Urinary bladder (tissue), 4 donors: ENCODE measurements at places on chromosomes 7 and 10. TPM values are rescaled to one million over a fixed set of nuclear protein-coding genes. Genes with fewer than 3 reads are reported as not detected.

DNA sequence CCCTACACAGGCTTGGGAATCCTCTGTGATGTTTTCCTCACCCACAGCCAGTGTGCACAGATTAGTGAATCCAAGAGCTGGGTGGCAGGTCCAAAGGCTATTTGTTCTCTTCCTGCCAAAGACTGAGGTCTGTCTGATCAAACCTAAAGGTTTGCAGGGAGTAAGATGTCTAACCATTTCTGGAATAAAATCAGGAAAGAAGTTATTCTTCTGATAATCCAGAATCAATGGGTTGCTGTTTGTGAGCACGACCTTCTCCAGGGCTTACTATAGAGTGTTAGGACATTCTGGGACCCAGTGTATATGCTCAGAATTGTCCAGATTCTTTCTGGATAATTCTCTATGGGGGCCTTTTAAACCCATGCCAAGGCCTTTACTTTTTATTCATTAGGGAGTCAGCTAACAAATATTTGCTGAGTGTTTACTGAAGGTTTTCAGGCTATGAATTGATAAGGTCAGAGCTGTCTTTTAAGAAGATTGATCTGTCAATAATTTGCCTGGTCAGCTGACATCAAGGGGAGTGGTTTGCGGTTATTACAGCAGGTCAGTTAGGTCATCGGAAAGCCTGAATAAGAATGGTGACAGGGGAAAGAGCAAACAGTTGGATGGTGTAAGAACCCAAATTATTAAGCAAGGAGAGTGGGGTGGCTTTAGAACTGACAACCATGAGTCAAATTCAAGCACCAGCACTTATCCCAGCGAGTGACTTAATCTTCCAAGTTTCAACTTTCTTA lies 7.5 kb upstream of the TECTB start:
- no peak for DNase-seq

- no peak for DNase-seq
These were observed 905.0 kb downstream of the LRMDA start for GRCh38 chr10:76336213-76336963.

GRCh38 chr10:127657056-127657455 lies 79.9 kb upstream of the FOXI2 start:
- DNase-seq: no peak

GRCh38 chr10:4352414-4352961 lies 473.5 kb upstream of the AKR1E2 start:
- DNase-seq: no peak

MOGAT3 gene
- total RNA-seq: not detected

DNA sequence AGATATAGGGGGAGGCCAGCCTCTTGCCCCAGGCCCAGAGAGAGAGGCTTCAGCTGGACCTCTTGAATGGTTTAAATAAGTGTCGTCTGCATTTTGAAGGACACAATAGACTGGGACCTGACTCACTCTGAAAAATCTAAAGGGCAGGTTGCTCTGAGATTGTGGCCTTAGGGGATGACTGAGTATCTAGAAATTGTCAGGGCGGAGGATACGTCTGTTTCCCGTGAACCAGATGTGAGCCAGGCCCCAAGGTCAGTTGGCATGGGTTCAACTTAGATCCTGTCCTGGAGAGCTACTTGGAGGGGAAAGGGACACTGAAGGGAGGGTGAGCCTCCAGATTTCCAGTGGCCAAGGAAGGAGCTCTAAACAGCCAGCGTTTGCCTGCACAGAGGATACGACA lies 110.2 kb downstream of the CHN2 start:
- DNase-seq: no peak

GRCh38 chr10:111836571-111836970 lies 347.0 kb downstream of the GPAM start:
- DNase-seq: no peak

- DNase-seq: no peak
These were observed 18.7 kb downstream of the PRSS2 start for GRCh38 chr7:142789441-142789840.

MAD1L1 gene
- 23.1 TPM for total RNA-seq

DNA sequence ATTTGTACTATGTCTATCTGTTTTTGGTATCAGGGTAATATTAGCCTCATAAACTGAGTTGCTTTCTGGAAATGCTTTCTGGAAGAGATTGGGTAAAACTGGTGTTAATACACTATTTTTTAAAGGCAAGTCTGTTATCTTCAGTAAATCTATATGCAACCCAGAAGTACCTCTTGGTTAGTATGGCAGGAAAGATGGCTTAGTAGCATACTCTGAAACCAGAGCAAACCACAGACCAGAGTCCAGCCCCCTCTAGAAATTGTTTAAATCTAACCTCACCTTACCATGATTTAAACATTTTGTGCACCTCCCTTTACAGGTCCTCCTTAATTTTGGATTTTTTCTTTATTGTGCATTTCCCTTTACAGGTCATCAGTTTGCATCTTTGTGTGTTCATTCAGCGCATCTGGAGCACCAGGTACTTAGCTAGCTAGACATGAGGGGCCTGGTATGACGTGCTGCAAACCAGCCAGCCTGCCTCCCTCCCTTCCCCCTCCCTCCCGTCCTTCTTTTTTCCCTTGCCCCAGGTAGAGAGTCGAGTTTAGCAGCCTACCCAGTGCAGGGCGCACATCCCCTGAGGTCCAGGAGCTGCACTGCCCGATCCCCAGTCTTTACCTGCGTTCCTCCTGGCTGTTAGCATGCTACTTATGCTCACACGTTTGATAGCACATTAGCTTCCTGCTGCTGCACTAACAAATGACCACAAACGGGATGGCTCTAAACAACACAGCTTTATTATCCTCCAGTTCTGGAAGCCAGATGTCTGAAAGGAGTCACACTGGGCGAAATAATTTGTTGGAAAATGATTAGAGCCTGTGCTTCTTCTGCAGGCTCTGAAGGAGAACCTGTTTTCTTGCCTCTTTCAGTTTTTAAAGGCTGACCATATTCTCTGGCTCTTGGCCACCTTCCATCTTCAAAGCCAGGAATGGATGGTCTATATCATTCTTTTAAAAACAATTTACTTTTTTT lies 299.9 kb upstream of the HABP2 start:
- DNase-seq: no peak

AKR1C1 gene
- 27.8 TPM for total RNA-seq

CCL24 gene
- total RNA-seq: not detected

- no peak for DNase-seq
These were observed 83.9 kb downstream of the DNAJB9 start for GRCh38 chr7:108653526-108653925.

DNA sequence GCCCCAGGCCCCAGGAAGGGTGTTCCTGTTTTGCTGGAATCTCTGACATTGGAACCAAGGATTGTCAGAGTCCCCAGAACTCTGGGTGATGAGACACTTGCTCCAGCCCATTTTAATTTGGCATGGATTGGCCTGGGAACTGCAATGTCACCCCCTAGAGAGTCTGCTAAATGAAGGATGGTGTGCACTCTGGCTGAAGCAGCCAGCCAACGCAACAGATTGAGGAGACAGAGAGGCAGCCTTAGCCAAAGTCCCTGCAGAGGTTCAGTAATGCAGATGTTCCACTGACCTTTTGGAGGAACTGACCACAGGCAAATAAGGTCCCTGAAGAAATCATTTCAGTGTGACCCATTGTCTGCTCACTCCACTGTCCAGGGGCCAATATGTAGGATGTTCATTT lies 13.4 kb downstream of the LRRC18 start:
- DNase-seq: no peak

DNA sequence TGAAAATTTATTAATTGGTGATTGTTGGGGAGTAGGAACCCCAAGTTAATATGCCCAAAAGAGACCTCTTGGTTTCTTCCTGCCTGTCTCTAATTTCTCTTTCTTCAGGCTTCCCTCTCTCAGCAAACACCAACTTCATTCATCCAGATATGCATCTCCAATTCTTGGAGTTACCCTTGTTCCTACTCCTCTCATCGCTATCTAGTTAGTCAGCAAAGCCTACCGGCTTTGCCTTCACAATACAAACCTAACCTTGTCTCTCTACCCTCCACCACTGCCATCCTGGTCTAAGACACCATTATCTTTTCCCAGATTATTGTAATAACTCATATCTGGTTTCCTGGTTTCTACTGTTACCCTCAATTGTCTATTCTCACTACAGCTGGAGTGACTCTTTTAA lies 47.9 kb downstream of the MRPL32 start:
- no peak for DNase-seq

- no peak for DNase-seq
These were observed 124.8 kb downstream of the CNNM2 start for GRCh38 chr10:103042908-103043307.

DNA sequence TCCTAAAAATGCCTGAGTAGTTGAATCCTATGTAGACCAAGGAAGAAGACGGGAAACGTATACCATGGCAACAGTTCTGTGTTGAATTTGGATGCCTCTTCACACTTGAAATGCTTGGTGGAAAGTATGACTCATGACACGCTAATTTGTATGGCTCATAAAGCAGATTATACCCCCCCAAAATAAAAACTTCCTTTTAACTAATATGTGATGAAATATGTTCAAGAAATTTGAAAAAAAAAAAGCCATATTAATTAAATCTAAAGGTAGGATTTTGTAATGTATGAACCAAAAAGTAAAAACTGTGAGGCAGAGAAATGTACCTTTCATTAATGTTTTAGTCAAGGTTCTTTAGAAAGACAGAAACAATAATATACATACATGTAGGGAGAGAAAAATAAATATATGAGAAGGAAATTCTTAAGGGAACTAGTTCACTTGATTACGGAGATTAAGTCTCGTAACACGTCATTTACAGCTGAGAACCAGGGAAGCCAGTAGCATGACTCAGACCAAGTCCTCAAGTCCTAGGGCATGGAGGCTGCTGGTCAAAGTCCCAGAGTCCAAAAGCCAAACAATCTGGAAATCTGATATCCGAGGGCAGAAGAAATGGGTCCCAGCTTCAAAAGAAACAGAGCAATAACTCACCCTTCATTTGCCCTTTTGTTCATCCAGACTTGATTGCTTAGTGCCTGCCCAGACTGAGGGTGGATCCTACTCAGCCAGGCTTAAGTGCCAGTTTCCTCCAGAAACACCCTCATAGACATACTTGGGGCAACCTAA lies 485.1 kb downstream of the SEMA3D start:
- no peak for DNase-seq

GARIN1A gene
- total RNA-seq: 0.79 TPM

GDF2 gene
- not detected for total RNA-seq
